ENCODE measurements at places on chromosomes 3 and 15. TPM values are rescaled to one million over a fixed set of nuclear protein-coding genes. Genes with fewer than 3 reads are reported as not detected.

GRCh38 chr3:87997298-87997697 is 61.5 kb downstream of the CGGBP1 start:
- DNase-seq = peak; percentile 37

GRCh38 chr15:71274448-71274798 is 159.2 kb downstream of the THSD4 start:
- DNase-seq = no peak

- no peak for DNase-seq
Measured at GRCh38 chr3:119681279-119681678, 4.1 kb upstream of the COX17 start.

DNA sequence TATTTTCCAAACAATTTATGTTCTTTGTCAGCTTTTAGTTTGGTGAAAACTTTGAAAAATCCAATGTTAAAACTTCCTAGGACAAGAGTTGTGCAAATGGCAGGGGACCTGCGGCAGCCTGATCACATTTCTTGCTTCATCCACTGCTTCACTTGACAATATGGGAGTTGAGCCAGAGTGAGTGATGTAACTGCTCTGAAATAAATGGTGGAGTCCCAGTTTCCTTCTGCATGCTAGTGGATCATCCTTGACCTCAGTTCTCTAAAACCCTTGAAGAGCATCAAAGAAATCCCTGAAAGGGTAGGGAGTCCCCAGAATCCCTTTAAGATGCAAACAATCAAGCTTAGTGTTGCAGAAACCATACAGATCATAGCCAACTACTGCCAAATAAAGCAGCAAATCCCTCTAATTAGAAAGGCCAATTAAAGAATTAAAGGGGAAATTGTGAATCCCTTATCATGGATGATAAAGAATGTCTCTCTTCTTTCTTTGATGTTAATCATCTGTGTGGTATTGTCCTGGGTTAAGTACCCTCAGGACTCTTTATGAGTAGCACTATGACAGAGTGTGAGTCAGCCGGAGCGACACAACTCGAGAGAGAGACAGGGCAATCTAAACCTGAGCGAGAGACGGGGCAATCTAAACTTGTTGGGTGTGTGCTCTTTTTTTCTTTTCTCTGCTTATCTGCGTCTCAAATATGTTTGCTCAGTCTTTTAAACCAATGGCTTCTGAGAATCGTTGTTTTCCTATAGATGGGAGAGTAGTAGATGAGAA is 41.8 kb upstream of the GAP43 start:
- peak; percentile 6 for DNase-seq

GRCh38 chr3:149612456-149612855 is 45.4 kb downstream of the WWTR1 start:
- DNase-seq = no peak

DNA sequence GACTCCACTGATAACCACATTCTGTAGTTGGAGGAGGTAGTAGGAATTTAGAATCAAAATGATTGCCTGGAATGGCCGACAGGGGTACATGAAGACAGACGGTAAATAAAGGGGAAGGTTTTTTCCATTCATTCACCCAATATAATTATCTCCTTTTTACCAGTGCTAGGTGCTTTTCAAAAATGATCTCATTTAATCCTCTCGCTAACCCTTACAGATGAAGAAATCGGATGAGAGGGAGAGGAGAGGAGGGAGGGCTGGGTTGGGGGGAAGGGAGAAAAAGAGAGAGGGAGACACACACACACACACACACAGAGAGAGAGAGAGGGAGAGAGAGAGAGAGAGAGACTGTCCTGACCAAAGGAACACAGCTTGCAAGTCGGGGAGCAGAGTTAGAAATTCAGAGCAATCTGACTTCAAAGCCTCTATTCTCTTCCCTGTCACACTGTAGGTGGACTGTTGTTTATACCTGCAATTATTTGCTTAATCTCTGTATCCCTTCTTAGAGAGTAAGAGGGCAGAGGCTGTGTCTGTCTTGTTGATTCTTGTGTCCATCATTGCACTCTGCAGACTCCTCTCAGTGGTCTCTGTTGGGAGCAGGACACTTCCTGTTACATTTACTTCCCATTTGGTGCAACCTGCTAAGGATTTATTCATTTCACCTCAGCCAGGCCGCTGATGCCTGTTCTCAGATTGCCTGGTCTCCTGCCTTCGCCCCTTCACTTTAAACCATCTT is 18.7 kb upstream of the PAQR9 start:
- no peak for DNase-seq

- DNase-seq = no peak
Measured at GRCh38 chr3:121979246-121979645, 42.8 kb downstream of the ILDR1 start.

- DNase-seq = no peak
Measured at GRCh38 chr15:58548308-58549012, 116.7 kb downstream of the LIPC start.

DNA sequence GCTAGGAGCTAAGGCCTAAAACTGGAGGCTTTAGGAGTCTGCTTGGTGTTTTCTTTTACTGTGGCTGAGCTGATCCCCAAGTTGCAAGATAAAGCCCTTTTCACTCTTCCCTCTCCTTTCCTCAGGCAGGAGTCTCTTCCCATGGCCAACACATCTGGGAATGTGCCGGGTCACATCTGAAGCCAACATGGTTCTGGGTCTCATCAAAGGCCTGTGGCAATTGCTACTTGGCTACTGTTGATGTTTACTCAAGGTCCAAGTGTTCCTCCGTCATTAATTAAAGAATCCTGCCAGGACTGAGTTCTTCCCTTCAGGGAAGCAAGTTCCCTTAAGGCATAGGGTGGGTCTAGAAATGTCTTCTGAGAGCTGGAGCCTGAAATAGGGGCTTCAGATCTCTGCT is 230.2 kb downstream of the GBE1 start:
- no peak for DNase-seq

DNA sequence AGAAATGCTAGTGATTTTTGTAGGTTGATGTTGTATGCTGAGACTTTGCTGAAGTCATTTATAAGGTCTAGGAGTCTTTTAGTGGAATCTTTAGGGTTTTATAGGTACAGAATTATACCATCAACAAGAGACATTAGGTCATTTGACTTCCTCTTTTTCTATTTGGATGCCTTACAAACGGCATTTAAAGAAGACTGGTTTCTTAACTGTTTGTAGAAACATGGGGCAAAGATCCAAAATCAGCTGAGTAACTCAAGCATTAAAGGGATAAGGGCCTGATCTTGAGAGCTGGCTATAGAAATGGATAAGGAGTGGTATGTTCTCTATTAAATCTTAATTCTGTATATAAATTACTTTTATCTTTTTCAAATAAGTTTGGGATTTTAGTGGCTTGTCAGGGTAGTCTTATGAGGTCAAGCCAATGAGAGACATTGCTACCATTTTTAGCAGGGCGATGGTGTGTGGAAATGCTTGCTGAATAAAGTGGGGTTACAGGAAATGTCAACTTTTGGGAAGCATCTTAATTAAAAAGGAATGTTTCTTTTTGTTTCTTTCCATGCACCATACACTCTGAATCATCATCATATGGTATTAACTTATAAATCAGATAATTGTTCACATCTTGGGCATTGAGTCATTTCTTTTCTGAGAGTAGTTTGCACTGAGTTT is 197.7 kb upstream of the GBE1 start:
- no peak for DNase-seq

GRCh38 chr3:11574981-11575669 is 68.6 kb downstream of the VGLL4 start:
- no peak for DNase-seq

Gene GOLGA8T
- total RNA-seq = not detected

DNA sequence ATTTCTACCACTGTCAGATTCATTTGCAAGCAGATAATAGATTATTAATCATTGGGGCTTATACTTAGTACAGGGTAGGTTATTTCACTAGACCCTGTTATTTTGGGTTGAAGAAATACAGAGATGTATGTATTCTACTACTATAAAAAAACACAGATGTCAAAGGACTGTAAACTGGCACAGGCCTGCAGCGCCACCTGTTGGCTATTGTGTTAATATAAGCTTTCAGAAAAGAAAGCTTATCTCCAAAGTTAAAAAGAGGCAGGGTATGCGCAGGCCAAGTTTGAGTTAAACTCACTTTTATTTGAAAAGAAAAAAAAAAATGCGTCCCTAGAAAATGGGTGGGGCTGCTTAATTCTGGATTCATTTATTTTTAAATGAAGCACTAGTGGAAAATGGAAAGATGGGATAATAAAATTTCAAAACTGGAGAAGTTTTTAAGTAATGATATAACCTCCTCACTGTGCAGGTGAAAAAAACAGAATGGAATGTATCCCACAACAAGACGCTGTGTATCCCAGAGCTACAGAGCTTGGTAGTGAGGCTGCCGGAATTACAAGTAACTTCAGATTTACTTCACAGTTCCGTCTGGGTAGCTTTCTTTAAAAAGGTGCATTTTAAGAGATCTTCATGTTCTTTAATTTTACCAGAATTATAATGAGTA is 407.2 kb upstream of the TGFBR2 start:
- DNase-seq = peak; percentile 77

DNA sequence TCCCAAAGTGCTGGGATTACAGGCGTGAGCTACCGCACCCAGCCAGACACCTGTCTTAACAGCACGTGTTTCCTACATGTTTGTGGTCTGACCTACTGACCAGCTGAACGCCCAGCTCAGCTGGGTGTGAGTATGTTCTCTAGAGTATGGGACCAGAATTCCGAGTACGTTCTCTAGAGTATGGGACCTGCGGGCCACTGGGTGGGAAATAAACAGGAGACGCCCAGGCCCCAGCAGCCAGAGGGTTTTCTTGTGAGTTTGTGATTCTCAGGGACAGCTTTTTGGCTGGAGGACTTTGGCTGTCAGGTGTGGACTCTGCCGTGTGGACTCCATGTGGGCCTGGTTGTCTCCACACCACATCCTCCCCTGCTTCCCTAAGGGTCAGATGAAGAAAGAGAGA is 87.3 kb downstream of the CHRD start:
- no peak for DNase-seq

Gene ESYT3
- 2.0 TPM for total RNA-seq

DNA sequence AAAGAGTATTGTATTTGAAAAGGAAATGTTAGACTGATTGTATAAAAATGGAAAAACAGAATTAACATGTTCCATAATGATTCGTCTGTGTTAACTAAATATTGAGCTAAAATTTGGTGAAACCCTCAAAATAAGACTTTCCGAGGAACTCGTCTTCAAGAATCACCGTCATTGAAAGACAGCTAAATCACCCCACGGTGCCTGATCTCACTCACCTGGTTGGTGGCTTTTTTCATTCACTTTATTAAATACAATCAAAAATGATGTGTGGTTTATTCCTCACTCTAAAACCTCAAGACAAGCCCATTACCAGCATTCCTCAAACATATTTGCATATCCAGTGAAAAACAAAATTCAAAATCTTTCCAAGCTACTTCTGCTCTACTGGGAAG is 153.9 kb downstream of the FOXP1 start:
- no peak for DNase-seq

Gene GOLGA6L25
- total RNA-seq = not detected

Gene LYZL4
- total RNA-seq = not detected

Gene PDCD10
- 36.1 TPM for total RNA-seq

Gene MEIS2
- 11.9 TPM for total RNA-seq

DNA sequence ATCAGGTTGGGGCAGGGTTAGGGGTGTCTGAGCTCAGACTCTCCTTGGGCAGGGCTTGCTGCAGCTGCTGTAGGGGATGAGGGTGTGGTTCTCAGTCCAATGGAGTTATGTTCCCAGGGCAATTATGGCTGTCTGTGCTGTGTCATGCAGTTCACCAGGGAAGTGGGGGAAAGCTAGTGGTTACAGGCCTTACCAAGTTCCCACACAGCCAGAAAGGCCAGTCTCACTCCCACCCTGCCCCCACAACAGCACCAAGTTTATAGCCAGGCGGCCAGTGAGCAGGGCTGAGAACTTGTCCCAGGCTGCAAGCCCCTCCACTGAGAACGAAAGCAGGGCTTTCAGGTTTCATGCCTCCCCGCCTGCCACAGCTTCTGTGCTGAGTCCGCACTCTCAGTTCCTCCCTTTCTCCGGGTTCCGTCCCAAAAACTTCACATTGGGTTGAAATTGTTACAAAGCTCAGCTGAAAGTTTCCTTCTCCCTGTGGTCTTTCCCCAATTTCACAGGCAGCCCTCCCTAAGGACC is 19.6 kb upstream of the CPOX start:
- no peak for DNase-seq

DNA sequence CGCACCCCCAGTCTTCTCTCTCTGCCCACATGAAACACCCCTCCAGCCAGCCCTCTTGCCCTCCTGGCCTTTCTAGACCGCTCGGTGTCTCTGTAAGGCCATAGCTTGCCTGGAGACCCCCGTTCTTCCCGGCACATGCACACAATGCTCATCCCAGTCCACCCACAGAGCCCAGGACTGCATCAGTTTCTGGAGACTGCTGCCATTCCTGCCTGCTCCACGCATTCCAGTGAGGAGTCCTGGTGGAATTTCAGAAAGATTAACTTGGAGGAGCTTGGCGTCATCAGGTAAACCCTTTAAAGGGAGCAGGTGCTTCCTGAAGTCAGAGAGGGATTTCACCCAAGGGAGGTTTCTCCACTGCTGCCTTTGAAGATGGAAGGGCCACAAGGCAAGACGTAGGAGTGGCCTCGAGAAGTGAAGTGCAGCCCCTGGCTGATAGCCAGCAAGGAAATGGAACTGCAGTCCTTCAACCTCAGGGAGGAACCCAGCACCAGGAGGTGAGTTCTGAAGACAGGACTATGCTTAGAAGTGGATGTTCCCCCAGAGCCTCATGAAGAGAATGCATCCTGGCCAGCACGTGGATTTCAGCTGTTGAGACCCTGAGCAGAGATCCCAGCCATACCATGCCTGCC is 19.2 kb downstream of the SLC41A3 start:
- DNase-seq = no peak

GRCh38 chr15:91867581-91868026 is 14.1 kb downstream of the SLCO3A1 start:
- DNase-seq = peak; percentile 50

DNA sequence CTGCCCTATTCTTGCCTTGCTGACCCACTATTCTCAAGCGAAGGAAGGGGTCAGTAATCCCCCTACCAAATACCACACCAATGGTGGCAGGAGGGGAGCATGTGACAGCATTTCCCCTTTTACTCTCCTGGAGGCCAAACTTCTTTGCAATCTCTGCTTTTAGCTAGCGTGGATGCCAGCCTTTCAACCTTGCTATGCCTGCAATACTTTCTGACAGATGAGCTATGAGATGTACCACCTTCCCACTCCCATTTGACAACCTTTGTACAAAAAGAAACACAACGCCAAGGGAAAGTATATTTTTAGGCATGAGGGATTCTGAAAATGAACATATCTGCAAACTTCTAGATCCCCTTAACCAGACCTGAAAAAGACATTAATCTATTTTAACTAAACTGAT is 302.1 kb downstream of the FHIT start:
- DNase-seq = no peak

Gene ZNF280D
- total RNA-seq = 38.7 TPM

DNA sequence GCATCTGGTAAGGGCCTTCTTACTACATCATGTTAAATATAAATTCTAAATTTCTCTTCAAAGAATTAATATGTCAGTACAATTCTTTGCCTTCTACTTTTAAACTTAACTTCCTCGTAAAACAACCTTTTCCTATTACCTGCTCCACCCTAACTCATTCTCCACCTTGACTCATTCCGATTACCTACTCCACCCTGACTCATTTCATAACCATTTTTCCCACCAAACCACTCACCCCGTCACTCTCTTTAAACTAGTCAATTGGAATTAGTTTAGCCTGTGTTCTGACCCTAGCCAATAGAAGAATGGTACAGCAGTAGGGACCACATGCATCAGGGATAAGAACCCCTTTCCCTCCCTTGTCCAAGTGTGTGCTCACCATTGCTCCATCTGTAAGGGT is 65.6 kb downstream of the PLSCR2 start:
- no peak for DNase-seq

Gene INKA1
- 2.6 TPM for total RNA-seq

- no peak for DNase-seq
Measured at GRCh38 chr3:134092208-134092701, 62.5 kb upstream of the SLCO2A1 start.

- no peak for DNase-seq
Measured at GRCh38 chr15:34109797-34110663, 8.1 kb downstream of the PGBD4 start.
